ENCODE measurements at places on chromosomes 16 and 17.
A peak's percentile ranks its signal among the peaks of the same experiment; 100 is the strongest.

DNA sequence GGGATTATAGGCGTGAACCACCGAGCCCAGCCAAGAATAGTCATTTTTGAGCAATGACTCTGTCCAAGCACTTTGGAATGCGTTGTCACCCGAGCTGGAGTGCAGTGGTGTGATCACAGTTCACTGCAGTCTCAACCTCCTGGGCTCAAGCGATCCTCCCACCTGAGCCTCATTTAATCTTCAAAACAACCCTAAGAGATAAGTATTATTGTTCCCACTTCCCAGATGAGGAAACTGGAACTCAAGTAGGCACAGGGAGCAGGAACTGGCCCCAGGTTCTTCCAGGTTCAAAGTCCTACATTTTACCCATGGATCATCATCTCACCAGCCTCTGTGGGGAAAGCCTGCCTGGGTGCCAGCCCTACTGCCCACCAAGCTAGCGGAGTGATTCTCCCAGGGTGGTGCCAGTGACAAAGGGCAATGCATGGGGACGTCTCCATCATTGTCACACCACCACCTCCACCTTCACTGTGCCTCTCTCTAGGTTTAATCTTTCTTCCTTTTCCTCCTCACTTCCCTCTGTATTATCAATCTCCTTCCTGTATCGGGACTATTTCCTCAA, 11.3 kb upstream of the RNF157 start:
- no peak for DNase-seq

- DNase-seq: peak; percentile 74
Measured at GRCh38 chr17:78144147-78144719, 2.0 kb upstream of the C17orf99 start.

- no peak for DNase-seq
Measured at GRCh38 chr16:76879420-76879819, 311.6 kb upstream of the MON1B start.

- DNase-seq: no peak
Measured at GRCh38 chr17:76054112-76054476, 18.2 kb downstream of the SRP68 start.

DNA sequence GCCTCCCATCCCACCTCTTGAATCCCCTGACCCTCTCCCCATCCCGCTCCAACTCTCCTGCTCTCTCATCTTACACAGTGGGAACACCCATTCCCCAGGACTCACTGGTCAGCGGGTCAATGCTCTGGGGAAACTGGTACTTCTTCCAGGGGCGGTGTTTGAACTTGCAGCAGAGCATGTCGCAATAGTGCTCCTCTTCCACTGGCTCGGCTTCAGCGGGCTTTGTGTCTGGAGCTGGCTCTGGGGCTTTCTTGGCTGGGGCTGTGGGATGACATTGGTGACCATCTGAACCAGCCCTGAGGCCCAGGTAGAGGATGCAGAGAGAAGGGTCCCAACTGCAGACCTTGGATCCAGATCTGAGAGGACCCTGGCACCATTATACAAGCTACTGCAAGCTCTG, 51.9 kb downstream of the CNGB1 start:
- no peak for DNase-seq

GRCh38 chr16:9687737-9688319, 494.4 kb downstream of the GRIN2A start:
- DNase-seq: no peak

DNA sequence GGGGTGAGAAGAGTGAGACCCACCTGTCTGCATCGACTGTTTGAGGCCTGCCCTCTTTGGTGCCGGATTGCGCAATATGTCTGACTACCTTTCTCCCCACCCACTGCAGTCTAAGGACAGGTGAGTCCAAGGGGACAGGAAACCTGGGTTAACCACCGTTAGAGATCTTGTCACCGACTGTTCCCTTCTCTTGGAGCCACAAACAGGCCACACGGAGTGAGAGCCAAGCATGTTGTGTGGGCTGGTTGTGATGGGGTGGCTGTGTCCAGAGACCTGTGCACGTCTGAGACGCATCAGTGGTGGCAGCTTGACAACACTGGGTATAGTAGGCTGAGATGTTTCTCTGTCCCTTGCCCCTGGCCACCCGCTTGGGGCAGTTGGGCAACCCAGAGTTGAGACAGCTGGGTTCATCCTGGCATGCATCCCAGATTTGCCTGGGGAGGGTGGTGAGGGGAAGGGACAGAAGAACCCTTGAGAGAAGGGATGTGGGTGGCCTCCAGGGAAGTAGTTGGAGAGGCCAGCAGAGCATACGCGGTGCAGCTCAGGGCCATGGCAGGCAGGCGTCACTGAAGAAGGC, 21.4 kb downstream of the MPRIP start:
- DNase-seq: peak; percentile 56

GRCh38 chr17:76695059-76695831, 15.5 kb downstream of the MXRA7 start:
- DNase-seq: no peak

DNA sequence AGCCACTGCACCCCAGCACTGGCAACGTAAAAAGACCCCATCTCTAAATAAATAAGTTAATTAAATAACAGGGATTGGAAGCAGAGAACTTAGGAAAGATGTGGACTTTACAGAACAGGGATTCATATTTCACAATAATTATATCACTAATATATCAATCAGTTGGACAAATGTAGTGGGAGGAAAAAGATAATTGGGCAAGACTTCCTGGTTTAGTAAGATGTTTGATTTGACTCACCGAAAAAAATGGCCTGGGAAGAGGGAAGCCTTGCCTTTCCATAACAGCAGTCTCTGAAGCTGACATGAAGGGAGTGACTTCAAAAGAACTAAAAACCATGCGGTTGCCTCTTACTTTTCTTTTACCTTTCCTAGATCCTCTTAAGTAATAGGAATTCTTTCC, 15.2 kb upstream of the C17orf78 start:
- no peak for DNase-seq

GRCh38 chr17:10360578-10360977, 12.2 kb downstream of the MYH13 start:
- no peak for DNase-seq

GRCh38 chr17:82838386-82839063, 1.3 kb downstream of the ZNF750 start:
- DNase-seq: no peak

DNA sequence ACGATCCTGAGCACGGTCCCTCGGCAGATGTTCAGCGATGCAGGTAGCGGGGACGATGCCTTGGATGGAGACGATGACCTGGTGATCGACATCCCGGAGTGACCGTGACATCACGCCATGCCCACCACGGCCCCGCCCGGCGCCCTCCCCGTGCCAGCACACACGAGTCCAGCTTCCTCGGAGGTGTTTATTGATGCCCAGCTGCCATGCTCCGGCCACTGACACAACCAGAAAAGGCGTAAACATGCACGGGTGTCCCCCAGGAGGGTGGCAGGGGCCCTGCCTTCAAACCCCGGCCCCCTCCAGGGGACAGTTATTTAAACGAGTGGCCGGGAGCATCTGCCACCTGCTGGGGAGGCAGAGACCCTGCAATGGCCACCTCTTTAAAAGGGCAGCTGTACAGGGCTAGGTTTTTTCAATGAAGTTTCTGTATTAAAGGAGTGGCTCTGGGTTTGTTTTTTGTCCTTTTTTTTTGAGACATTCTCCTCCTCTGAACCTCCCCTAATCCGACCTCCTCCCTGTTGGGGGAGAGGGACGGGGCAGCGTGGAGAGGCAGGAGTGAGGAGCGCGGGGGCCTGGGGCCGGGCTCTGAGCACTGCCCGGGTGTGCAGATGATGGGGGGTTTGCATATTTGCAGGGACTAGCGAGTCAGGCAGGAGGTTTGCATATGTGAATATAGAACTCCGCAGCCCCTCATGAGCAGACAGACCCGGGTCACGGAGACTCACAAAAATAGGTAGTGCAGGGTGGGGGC, 5.3 kb downstream of the DOC2A start:
- no peak for DNase-seq

DNA sequence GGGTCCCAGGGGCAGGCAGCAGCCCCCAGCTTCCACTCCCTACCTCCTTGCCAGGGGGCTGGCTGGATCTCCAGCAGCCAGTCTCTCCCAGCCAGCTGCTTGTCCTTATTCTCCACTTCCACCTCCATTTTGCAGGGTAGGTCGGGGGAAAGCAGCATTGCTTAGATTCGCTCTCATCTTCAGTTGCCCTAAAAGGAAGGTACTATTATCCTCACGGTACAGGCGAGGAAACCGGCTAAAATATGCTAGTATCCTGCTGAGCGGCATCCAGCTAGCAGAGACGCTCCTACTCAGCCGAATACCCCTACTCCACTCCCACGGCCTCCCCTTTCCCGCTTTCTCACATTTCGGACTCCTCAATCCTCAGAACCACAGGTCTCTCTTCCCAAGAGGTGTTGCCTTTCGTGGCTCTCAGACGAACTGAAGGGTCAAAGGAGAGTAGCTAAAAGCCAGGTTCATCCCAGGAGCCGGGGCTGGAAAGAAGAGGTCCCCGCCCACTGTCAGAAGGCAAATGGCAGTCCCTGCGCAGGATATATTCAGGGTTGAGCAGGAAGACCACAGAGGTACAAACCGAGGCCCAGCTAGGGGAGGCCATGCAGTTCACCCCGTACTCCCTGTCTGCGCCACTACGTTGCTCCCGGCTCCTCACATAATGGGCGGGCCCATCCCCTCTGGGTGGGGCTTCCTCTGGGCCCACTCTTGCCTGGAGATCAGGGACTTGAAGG, 1.7 kb upstream of the RAB11FIP4 start:
- DNase-seq: no peak

- DNase-seq: no peak
Measured at GRCh38 chr17:63840591-63841349, 1.7 kb downstream of the SMARCD2 start.

DNA sequence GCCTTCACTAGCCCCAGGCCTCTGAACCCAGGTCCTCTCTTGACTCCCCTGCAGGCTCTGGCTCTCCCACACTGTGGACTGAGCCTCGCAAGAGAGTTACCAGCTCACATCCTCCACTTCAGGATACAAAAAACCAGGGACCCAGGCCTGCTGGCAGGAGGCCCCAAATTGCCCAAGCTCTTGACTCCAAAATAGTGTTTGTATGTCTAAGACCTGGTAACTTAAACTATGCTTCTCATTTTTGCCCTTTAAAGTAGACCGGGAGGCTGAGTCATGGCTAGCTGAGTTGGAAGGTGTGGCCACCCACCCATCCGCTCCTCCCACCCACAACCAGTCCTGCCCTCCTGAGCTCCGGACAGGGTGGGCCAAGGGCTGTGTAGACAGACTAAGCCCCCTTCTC, 250.0 kb downstream of the SOX9 start:
- peak; percentile 73 for DNase-seq

- DNase-seq: no peak
Measured at GRCh38 chr16:51407921-51408320, 256.9 kb upstream of the SALL1 start.

DNA sequence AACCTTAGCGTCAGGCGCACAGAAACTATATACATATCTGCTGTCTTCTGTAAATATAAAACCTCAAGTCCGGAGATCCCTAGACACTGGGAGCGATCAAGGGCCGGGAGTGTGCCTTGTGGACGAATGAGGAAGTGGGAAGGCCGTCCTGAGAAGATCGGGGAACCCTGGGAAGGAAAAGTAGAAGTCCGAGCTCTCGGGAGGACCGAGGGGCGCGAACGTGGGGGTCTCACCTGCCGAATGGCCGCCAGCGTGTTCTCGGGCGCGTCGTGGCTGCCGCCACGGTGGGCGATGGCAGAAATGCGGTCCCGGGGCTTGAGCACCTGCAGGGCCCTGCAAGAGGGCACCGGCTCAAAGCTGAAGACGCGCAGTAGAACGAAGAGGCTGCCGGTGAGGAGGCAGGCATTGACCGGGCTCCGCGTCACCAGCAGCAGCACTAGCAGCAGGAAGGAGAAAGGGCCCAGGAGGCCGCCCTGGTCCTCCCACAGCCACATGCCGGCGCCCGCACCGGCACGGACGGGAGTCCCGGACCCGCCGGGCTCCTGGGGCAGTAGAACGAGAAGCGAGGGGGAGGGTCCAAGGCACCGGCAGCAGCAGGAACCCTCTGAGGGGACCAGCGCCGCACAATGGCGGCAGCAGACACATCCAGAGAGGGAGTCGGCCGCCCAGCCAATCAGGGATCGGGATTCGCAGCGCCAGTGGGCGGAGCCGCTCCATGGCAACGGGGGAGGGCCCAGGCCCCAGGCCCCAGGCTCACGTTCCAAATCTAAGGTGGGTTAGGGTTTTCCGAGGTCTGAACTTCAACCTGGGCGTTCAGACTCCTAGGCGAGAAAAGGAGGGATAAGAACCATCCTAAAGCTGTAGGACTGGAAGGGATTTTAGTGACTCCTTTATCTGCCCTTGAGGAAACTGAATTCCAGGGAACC, at the start of gene GDE1:
Gene GDE1, minus strand, starts transcription at position 628 of the 926 bp plus-strand sequence. Its CDS starts 134 bp downstream, at position 494.
- DNase-seq: peak; percentile 82

- no peak for DNase-seq
Measured at GRCh38 chr16:72300892-72301291, 128.9 kb upstream of the PMFBP1 start.

DNA sequence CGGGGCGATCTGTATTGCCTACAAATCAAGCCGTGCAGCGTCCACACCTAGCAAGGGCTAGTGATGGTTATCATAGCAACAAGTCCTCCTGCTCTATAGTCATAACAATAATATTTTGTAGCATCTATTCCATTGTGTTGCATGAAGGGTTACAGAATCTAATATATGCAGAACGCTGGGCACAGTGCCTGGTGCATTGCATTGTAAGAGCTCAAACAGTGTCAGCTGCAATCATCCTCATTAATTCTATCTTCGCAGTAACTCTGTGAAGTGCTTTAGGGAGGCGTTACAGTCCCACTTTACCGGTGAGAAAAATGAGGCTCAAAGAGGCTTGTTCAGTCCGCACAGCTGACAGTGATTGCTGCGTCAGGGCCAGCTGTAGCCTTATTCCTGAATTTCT, 149.4 kb downstream of the RBFOX1 start:
- DNase-seq: no peak

DNA sequence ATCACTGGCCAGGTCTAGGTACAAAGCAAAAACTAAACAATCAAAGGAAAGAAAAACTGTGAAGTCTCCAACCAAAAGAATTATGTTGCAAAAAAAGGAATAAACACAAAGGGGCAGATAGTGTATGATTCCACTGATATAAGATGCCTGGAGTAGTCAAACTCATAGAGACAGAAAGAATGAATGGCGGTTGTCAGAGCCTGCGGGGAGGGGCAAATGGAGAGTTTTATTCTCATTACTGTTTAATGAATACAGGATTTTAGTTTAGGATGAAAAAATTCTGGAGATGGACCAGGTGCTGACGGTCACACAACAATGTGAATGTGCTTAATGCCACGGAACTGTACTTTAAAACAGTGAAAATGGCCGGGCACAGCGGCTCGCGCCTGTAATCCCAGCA, 20.7 kb downstream of the STAT5B start:
- DNase-seq: no peak

- no peak for DNase-seq
Measured at GRCh38 chr17:2107506-2107905, 52.6 kb downstream of the HIC1 start.

GRCh38 chr17:19321481-19322128, 40.9 kb downstream of the B9D1 start:
- DNase-seq: no peak

- DNase-seq: no peak
Measured at GRCh38 chr16:17311333-17312093, 159.2 kb downstream of the XYLT1 start.

GRCh38 chr17:18224053-18224386, 1.4 kb upstream of the LLGL1 start:
- DNase-seq: no peak
